ENCODE measurements at places on chromosomes 5 and 9. TPM values are rescaled to one million over a fixed set of nuclear protein-coding genes. Genes with fewer than 3 reads are reported as not detected.

The NXNL2 gene
- 0.74 TPM for total RNA-seq

The FRRS1L gene
- total RNA-seq = 0.18 TPM

The ADAMTS19 gene
- not detected for total RNA-seq

The ADRB2 gene
- total RNA-seq = 0.16 TPM

The CLIC3 gene
- total RNA-seq = 4.3 TPM

Data from fibroblast of the aortic adventitia (primary cell).